ENCODE measurements at places on chromosomes 1 and 21.

DNA sequence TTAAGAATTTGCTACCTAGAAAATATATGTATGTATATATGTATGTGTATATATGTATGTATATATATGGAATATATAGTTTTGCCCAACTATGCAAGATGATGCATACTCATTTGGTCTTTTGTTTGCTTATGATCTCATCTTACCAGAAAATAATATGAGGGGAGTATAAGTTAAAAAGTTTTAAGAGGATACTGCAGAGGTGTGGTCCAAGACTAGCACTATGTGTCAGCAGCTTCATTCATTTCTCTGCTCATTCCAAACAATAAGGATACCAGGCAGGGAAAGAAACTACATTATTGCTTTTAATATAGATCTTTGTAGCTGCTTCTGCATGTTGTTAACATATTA lies 22.8 kb downstream of the RCOR3 start:
- DNase-seq = no peak

GRCh38 chr1:178172939-178173338 lies 79.0 kb downstream of the RASAL2 start:
- no peak for DNase-seq

- no peak for DNase-seq
Observed at GRCh38 chr1:9719978-9720722, 68.6 kb downstream of the PIK3CD start.

DNA sequence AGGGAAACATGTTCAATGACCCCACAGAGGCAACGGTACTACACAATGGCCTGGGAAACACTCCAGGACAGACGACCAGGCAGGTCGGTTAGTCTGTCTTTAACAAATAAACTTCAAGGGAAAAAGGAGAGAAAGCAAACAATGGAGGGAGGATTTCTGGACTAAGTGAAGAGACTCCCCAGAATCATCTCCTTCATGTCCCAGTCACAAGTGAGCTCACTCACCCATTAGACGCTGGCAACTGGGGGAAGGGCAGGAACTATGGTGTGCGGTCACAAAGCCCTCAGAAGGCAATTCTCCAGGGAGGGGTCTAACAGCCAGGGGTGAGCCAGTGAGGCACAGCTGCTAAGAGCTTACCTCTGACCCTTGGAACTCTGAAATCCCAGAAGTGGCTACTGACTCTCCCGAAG lies 55.7 kb upstream of the NADK start:
- DNase-seq = no peak

DNA sequence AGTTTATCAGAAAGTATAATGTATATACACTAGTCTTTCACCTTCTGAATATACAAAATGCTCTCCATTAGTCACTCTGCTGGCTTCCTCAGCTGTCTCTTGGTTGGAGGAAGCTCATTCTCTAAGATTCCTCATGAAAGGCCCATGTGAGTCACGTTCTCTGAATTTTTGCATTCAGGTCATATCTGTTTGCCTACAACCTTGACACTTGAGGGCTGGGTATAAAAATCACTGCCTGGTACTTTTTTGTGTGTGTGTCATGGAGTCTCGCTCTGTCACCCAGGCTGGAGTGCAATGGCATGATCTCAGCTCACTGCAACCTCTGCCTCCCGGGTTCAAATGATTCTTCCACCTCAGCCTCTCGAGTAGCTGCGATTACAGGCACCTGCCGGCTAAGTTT lies 2.8 kb upstream of the GALNT2 start:
- no peak for DNase-seq

DNA sequence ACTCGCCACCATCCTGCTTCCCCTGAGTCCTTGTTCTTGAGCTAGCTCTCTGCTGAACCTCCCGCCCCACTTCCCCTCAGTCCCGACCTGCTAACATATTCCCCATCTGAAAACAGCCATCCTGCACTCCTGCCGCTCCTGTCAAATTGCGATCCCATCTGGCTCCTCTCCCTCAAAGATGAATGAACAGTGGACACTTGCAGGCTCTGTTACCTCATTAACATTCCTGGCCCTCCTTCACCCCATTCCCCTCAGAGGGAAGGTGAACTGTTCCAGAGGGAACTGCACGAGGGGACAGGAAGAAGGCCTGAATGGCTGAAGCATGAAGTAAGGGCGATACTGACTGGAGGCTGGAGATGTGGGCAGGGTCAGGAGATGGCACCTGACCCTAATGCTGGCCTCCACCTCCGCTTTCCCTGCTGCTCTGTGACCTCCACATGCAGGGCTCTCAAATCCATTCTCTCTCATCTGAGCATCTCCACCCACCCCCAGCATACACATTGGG lies 7.4 kb upstream of the CELSR2 start:
- no peak for DNase-seq

DNA sequence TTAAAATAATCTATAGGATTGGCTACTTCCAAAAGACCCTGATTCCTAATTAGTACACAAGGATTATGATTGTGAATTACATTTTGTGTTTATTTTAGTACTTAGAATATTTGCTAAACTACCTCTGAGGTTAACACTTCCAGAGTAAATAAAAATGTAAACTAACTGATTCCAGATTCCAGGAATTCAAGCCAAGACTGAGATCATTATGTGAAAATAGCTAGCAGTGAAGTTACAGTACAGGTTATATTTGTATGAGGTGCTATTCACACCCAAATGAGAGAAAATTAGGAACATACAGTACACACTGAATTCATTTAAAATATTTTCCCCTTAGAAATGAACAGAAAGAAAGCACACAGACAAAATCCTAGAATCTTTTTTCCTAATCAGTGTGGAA lies 28.8 kb downstream of the TTLL7 start:
- DNase-seq = no peak

DNA sequence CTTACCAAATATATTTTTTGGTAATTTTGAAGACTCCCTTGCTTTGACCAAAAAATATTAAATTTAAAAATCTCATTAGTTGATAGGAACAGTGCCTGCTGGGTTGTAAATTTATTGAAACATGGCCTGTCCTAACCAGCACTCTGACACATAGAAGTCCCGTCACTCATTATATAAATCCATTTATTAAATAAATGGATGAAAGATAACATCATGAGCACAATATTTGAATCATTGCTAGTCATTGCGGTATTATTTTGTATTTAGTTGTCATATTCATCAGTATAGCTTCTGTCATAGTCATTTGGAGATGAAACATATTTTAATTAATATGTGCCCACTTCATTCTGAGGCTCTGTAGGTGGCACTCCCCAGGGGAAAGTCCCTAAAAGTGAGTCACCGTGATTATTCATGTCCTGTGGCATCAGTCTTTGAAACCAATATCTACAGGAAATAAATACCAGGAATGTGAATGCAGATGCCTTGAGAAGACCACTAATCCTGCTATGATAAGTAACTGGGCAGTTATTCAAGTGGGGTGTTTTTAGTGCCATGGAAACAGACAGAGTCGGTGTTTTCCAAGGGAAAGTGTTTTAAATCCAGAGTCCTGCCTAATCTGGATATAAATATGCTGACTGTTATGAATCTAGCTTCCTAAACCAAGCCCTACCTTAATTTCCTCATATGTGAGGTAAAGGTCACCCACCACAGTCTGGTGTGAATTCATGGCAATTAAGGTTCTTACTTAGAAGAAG lies 302.0 kb downstream of the DUSP10 start:
- DNase-seq = no peak

Data from spinal cord (tissue), 10 donors.